Stimulated activated CD4-positive, alpha-beta T cell treated with anti-CD3 and anti-CD28 coated beads, Interleukin-1b, Interleukin-23, amount 100 ng/mL, for 1 hour (primary cell): ENCODE measurements at places on chromosomes 1 and 21.

- no peak for DNase-seq
Observed at GRCh38 chr1:205169248-205169647, 42.3 kb downstream of the DSTYK start.

GRCh38 chr1:205118752-205119151, 3.0 kb downstream of the RBBP5 start:
- DNase-seq, result no peak

DNA sequence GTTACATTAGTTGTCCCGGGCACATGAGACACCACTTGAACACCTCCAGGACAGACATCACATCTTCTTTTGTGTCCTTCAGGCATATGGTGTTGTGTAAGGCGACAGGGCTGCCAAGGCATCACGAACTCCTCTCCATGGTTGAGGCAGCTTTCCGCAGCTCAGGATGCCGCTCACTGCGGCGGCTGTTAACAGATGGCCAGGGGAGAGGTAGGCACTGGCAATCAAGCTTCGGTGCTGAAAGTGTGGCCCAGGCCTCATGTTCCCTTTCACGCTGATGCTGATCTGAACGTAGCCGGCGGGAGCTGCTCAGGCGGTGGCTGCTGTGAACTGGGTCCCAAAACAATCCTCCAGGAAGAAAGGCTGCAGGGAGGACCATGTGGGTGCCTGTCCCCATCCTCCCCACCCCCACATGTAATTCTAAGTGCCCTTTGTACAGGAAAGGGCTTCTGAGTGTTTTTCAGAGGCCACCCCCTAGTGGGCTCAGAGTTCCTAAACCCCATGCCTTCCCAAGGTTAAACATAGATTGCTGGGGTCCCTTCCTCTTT, 287.1 kb upstream of the AJAP1 start:
- no peak for DNase-seq

GRCh38 chr1:202811296-202812175, 782 bp downstream of the PCAT6 start:
- DNase-seq, result no peak

- no peak for DNase-seq
Observed at GRCh38 chr1:34866762-34867109, 7.2 kb upstream of the SMIM12 start.

- no peak for DNase-seq
Observed at GRCh38 chr21:45640888-45641479, 2.5 kb upstream of the PCBP3 start.

DNA sequence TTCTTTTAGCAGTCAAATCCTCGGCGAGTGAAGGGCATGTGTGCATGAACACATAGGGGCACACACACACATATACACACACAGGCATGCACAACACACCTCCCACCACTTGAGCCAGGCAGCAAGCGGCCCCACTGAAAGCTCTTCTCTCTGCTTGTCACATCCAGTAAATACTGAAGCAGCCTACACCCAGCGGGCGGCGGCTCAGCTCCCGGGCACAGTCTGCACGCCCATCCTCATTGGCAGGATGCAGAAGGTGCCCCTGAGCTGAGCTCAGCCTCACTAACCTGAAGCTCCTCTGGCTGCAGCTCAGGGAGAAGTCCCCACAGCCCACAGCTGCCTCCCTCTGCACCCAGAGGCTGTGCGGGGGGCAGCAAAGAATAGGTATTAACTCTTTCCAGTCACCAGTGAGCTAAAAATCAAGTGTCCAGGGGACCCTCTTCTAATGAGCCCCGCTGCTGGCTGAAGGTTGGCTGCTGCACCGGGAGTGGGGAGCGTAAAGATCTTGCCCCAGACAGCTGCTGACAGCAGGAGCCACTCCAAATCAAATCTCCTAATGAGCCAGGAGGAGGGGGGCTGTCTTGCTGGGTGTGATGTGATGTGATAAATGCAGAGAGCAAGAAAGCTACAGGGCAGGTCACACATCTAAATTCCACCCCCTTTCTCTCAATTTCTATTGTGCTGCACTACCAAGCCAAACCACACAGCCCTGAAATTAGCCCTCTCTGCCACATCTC, 12.5 kb downstream of the RGS8 start:
- DNase-seq, result no peak

- DNase-seq, result no peak
Observed at GRCh38 chr1:23337869-23338268, 6.2 kb downstream of the HNRNPR start.

GRCh38 chr1:30847358-30847972, 61.1 kb downstream of the SDC3 start:
- no peak for DNase-seq

DNA sequence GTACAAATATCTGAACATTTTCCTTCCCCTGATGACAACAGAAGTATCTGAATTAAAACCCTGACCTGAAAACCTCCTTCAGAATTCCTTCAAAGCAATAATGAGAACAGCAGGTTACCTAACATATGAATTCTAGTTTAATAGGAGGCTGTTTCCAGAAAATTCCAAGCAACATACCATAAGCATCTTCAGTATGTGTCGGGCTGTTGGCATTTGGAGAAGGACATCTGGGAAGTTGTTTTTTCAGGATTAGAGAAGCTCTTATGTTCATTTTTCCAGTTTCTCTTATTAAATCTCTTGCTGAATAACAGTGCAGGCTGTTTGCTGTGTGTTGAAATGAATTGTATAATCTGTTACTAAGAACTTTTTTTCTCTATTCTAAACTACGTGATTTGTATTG, 101.5 kb downstream of the PLA2G4A start:
- no peak for DNase-seq

DNA sequence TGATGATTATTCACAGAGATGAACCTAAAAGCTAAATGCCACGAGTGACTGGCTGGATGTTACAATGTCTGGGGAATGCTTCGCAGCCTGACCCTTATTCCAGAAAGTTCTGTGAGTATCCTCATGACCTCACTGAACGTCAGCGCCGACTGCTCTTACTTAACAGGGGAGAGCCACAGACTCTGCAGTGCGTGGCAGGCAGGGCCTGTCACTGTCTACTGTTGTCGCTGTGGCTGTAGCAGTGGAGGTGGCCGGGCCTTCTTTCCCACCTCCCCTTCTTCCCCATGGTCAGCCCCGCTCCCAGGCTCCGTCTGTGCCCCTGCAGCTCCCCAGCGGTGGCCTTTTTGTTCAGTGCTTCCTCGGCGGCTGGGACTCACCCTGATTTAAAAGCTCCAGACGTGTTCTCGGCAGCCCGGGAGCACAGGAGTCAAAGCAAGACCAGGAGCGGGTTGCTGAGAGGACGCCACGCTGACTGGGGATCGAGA, 52.2 kb upstream of the TARBP1 start:
- DNase-seq, result no peak

DNA sequence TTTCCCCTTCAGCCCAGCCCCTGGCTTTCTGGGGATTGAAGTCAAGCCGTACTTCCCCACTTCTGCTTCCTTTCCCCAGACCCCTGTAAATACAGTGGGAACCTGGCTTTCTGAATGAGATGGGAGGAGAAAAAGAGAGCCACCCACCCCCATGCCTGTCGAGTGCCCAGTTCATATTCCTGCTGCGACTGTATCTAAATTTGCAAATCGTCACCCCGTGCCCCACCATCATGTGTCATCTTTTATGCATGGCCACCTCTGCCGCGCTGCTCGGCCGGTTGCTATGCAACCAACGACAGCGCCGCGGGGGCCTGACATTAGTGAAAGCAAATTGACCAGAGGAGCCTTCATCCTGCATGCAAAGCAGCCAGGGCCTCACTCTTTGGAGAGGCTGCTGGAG, 143.0 kb downstream of the ELAVL4 start:
- no peak for DNase-seq

DNA sequence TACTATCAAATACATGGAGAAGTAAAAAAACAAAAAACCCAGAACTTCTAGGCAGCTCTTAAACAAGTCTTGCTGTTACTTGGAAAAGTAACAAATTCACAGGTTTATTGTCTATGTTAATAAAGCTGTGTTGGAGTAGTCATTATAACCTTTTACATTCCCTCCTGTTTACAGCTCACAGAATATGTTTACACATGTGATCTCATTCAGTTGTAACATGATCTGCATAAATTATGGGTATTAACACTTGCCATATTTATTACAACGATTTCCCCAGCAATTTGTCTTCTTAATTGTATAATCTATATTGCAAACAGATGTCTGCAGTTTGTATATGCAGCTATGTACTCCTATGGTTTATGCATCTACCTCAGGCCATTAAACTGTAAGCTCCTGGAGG, 28.6 kb downstream of the ERG start:
- DNase-seq, result no peak

DNA sequence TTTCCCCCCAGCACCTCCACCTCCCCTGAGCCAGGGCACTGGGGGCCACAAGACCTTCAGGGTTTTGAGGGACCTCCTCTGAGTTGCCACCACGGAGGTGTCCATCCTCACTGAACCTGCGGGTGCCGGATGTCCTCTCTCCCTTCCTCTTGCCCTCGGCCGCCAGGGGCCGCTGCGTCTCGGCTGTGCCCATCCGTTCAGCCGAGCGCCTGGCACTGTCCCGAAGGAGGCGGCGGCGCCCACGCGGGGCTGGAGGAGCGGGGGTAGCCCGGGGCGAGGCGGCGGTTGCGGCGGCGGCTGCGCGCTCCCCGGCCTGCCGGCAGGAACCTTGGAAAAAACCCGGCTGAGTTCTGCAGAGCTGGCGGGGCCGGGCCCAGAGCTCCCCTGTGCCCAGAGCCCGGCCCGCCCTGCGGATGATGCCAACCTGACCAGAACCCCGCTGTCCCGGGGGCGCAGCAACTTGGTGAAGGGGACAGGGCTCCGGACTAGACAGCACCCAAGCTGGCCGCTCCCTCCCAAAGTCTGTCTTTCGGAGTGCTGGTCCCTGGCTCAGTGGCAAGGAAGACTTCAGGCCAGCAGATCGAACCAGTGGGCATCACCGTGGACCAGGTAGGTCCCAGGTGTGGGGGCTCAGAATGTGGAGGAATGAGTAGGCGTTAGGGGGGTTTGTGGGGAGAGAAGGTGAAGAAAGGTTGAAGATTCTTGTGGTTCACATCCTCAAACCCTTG, 3.7 kb upstream of the PPM1J start:
- DNase-seq, result peak; percentile 34

DNA sequence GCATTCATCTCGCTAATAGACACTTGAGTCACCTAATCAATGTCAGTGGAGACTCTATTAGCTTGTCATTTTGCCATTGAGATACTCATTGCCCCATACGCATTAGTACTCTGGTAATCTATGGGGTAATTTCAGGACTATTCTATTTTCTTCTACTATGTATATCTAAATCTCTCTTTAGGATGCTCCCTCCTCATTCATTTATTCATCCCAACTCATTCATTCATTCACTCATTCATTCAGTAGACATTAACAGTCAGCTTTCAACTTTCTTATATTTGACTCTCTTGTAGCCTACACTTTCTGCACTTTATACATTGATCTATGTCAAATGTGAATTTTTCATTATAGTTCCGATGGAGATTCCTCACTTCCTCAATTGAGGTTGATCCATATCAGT, 170.9 kb downstream of the ASTN1 start:
- DNase-seq, result no peak

DNA sequence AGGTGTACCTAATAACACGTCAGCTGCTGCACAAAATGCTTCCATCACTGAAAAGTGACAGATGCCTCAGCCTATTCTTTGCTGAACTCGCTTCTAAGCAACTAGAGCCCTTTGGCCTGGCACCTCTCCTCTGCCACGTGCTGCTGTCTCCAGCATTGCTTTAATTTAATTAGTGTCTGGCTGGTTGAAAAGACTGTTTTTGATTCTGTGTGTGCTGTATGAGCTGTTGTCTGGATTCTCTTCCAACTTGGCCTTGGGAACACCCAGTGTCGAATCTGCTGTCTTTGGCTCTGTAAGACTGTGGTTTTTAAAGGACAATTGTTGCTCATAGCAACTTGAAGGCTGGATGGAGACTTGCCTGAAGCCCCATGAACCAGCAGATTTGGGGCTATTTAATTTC, 109.5 kb downstream of the PSMG1 start:
- DNase-seq, result no peak

DNA sequence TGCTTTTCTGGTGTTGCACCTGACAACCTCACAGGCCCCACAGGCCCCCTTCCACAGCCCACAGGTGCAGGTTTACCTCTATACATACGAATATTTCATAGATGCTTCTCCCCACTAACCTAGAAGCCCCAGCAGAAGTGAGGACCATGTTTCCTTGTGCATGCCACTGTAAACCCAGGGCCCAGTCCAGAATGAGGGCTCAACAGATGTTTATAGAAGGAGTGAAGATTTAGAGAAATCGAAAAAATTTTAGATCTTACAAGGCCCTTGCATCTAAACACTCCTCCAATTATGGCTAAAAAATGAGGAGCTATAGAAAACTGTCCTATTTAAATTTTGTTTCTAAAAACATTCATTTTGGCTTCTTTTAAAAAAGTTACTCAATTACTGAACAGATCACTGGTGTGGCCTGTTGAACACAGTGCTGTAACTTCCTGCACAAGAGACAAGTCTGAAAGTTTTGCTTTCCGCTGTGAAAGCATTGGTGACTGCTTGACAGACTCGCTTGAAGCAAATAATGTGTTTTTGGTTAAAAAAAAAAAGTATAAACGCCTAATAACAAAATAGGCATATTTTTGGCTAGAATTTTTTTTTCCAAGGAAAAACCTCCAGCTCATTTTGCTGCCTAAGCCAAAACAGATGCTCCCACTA, 1.2 kb downstream of the ABCB10 start:
- no peak for DNase-seq

DNA sequence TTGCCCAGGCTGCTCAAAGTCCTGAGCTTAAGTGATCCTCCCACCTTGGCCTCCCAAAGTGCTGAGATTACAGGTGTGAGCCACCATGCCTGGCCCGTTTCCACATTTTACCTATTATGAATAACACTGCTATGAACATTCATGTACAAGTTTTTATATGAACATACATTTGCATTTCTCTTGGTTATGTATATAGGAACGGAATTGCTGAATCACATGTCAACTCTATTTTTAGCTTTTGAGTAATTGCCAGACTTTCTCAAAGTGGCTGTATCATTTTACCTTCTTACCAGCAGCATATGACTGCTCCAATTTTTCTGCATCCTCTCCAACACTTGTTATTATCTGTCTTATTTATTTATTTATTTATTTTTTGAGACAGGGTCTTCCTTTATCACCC, 2.7 kb downstream of the SPATA21 start:
- no peak for DNase-seq

- no peak for DNase-seq
Observed at GRCh38 chr1:110420874-110421793, 13.6 kb upstream of the LAMTOR5 start.

- no peak for DNase-seq
Observed at GRCh38 chr21:26366781-26367180, 196.2 kb upstream of the APP start.

- no peak for DNase-seq
Observed at GRCh38 chr1:162256287-162256686, 120.4 kb downstream of the SPATA46 start.

DNA sequence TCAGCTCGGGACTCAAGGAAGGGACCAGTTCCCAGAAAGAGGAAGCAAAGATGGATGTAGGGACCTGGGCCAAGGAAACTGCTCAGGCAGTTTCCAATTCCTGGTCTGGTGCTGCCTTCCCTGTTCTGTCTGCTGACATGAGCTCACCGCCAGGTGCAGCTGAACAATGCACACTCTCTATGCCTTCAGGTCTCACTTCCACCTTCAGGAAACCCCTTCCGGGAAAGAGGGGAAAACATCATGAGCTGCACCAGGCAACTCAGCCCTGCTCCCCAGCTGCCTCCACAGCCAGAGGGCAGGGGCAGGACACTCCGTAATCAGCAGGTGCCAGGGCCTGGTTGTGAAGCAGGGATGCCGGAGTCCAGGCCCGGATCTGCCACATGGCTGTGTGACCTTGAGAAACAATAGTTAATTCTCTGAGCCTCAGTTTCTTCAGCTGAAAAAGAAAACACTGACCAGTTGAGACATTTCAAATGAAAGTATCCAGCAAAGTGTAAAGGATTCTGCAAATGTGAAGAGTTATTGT, 27.8 kb downstream of the SMIM12 start:
- no peak for DNase-seq
